ENCODE measurements at places on chromosomes 6 and 20.

DNA sequence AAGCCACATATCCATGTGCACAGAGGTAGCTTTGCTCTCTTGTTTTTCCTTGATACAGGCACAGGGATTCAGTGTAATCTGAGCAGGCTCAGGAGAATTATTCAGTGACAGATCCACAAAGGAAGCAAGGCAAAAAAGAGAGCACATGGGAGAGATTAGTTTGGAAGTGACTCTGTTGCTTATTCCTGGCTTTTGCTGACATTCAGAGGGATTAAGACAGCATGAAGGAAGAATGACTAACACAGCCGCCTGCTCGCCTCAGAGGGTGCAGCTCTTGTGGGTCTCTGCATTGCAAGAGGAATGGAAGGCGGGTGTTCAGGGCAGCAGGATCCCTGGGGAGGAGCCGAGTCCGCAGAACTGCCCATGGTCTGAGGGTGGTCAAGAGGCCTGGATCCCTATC lies 203.4 kb upstream of the KCNQ5 start:
- DNase-seq = no peak

GRCh38 chr6:156776840-156777576 lies at the start of gene ARID1B:
ARID1B (plus strand) TSS chr6:156777378; CDS start chr6:156777681, 303 bp downstream.
- DNase-seq = peak; percentile 66

DNA sequence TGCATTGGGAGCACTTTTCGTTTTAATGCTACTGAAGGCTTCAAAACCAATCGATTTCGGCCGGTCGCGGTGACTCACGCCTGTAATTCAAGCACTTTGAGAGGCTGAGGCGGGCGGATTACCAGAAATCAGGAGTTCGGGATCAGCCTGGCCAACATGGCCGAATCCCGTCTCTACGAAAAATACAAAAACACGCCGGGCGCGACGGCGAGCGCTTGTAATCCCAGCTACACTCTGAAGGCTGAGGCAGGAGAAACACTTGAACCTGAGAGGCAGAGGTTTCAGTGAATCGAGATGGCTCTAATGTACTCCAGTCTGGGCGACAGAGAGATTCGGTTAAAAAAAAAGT lies 58.4 kb downstream of the TRIM38 start:
- no peak for DNase-seq

DNA sequence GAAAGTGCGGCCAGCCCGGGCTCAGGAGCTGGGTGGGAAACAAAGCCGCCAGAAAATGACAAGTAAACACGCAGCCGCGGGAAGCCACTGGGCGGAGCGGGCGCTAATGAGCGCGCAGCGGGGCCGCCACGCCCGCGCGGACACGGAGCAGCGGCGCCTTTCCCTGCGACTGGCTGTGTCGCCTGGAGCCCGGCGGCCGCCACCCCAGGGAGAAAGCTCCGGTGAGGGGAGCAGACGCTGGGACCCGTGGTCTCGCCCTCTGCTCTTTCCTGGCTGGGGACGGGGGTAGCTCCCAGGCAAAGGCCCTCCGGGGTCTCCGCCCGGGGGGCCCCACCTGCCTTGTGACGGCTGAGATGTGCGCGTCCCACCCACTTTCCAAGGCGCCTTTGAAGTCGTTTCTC lies 54.9 kb downstream of the PRR18 start:
- DNase-seq = peak; percentile 60

DNA sequence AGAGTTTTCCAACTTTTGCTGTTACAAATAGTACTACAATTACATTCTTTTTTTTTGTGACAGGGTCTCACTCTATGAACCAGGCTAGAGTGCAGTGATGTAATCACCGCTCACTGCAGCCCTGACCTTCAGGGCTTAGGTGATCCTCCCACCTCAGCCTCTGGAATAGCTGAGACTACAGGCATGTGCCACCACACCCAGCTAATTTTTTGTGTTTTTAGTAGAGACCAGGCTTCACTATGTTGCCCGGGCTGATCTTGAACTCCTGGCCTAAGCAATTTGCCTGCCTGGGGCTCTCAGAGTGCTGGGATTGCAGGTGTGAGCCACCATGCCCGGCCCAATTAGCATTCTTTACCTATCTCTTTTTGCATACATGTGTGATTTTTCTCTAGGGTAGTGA lies 12.5 kb downstream of the ATRN start:
- no peak for DNase-seq

DNA sequence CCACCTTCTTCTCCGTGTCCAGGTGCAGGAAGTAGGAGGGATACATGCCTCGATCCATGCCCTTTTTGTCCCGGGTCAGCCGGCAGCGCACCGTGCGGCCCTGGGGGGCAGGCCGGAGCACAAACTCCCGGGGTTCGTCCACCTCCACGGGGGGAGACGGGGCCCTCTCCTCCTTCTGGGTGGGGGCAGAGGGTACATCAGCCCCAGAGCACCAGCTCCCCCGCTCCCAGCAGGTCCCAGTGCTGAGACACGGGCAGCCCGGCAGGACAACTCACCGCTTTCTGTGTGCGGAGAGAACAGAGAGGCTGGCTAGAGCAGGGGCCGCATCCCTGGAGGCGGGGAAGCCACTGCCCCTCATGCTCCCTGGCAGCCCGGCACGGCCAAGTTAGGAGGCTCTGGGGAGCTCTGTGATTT lies 6.7 kb downstream of the TULP1 start:
- DNase-seq = no peak

- peak; percentile 57 for DNase-seq
Measured at GRCh38 chr6:7559651-7560385, 18.3 kb downstream of the DSP start.

- DNase-seq = no peak
Measured at GRCh38 chr6:122683989-122684651, 73.9 kb downstream of the PKIB start.

DNA sequence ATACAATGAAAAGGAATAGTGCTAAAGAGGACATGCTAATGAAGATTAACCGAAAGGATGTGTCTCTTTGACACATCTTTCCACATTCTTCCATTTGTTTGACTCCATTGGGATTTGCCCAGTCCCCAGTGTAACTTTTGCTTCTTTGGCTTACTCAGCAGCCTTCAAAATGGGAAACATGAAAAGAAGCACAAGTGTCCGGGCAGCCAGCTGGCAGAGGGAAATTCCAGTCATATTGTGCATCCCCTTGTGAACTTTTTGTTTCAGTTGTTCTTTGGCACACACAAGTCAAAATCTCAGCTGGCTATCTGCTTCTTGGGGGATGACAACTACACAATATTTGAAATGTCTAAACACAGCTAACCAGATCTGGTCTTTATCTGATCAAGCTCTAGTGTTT lies 157.4 kb downstream of the OGFRL1 start:
- DNase-seq = no peak

DNA sequence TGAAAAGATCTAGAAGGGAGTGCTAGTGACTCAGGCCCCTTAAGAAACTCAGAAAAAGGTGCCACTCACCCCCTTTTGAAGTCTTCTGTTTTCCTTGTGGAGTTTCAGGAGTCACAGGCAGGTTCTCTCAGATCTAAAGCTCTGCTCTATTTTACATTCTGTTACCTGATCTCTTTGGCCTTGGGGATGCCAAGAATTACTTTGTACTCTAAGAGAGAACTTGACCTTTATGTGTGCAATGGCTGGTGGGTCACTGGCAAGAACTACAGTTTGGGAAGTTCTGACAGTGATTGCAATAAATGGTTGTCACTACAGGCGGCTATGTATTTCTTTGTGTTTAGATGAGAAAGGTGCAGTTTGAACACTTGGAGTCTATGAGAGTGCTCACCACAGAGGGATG lies 24.2 kb upstream of the ENPP4 start:
- DNase-seq = no peak

DNA sequence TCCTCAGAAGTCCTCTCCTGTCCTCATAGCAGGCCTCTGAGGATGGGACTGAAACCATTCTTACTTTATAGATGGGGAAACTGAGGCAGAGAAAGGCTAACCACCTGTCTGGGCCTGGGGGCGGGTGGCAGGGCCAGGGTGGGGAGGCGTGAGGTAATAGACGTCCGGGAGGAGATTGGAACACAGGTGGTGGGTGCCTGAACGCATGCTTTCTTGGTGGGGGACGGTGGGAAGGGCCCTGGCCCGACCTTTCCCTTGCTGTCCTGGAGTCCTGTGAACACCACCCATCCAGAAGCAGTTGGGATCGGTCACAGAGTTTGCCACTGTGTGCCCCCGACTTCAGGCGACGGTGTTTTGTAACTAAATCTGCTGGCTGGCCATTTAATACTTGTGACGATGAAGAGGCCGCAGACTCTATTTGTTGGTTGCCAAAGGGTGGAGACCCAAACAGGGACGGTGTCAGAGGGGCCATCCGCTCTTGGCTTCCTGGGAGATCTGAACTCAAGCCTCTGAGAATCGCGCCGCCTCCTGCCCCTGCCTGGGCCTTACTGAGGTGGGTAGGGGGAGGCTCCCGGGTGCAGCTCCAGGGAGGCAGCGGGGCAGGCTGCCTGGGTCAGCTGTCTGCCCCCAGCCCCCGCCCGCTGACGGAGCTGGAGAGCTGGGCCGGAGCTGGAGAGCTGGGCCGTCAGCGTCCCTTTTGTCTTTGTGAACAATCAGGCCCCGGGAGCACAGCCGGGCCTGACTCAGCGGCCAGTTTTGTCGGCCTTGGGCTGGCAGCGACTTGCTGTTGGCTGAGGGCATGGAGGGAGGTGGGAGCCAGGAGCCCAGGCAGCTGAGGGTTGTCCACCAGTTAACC lies 4.1 kb downstream of the RBM38 start:
- DNase-seq = no peak

DNA sequence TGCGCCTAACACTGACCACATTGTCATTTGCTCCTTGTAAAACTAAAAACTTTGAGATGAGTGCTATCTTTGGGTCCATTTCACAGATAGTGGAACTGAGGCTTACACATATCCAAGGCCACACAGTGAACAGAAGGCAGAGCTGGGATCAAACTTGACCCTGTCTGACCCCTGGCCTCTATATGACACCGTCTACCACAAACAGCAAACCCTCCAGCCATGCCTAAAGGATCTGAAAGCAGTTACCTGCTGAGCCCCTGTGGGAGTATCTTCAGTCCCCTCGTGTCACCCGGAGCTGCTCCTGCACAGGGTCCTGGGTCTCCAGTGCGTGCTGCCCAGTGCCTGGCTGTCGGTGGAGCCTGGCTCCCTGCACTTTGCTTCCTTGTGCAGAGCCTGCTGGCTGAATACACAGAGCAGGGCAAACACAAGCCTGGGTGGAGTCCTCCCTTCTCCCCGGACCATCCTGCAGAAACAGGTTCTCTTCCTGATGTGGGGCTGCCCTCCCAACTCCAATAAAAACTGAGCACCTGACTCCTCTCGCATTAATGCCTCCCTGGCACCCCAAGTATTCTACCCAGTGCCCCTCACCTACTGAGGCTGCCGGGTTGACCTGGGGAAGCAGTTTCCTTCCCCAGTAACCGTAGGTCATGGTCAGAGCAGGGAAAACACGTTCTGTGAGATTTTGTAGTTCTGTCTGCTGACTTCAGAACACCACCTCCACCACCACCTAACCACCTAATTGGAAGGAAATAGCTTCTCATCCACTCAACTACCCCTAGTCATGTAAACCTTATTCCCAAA lies at the start of gene BCAS1:
Gene BCAS1 (minus strand): TSS at position 408 of the 801 bp plus-strand sequence. CDS start 11,876 bp downstream, outside the sequence.
- DNase-seq = no peak

GRCh38 chr6:102525336-102525735 lies 1131.8 kb downstream of the GRIK2 start:
- DNase-seq = no peak
